Panc1 (cell line): ENCODE measurements at places on chromosomes 4 and X. TPM values are rescaled to one million over a fixed set of nuclear protein-coding genes. Genes with fewer than 3 reads are reported as not detected.

The EREG gene
- 2.1 TPM for total RNA-seq

DNA sequence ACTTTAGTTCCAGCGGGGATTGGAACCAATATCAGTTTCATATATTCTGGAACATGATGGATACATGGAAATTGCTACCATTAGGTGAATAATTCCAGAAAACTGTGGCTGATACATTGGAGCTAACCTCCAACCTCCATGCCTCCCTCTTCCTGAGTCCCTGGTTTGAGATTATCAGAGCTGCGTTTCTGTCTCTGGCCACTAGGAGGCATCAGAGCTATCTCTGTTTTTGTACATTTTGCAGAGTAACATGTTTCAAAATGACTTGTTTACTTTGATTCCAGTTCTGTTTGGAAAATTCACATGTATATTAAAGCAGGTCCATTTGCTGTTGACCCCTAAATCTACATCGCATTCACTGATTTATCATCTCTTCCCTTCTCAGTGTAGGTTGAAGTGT is 2.4 kb upstream of the RAB40AL start:
- peak; percentile 33 for DNase-seq

DNA sequence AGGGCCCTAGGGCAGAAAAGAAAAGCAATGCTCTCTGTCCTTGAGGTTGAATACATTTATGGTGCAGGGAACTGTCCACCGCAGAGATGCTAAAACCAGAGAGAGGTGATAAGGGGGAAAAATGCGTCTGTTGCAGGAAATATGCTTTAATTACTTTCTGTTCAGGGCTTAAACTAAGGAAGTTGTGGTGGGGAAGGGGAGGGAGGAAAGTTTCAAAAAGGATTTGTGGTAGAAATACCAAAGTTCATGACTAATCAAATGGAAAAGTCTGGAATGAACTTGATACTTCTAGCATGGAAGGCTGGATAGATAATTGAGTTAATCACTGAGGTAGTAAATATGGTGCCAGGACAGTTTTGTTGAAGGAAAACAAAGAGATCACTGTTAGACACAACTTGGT is 99.0 kb downstream of the ASB9 start:
- DNase-seq: no peak

The AGTR2 gene
- total RNA-seq: 0.05 TPM

DNA sequence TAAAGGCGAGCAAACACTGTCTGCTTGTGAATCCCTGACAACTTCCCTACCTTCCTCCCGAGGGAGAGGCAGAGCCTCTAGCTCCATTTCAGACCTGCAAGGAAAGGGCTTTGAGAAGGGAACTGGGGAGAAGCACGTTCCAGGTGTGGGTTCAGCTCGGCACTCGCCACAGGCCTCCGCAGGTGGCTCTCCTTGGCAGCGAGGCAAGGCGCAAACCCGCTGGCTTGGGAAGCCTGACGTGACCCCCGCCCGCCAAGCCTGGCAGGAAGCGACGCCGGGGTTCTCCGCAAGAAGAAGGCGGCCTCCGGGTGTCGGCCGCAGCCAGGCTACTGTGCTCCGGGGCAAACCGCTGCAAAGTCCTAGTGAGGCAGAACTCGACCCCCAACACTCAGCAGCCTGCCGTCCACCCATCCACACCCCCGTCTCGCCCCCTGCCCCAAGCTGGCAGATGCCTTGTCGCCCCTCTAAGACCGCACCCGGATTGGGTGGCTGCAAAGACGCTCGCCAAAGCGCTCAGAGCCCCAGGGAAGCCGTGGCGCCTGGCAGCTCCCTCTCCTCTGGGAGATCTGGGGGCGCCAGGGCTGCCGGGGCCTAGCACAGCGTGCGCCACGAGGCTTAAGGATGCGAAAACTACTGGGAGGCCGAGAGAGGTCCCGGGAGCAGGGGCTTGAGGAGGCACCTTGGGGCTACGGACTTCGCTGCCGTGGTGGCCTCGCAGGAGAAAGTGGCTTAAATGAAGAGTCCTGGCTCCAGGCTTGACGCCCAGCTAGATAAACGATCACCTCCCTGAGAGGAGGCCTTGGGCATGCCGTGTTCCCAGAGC is 21.8 kb downstream of the NKX3-2 start:
- no peak for DNase-seq

- DNase-seq: no peak
Measured at GRCh38 chrX:7242613-7243012, 94.7 kb upstream of the PUDP start.

- no peak for DNase-seq
Measured at GRCh38 chr4:8510191-8510590, 69.6 kb downstream of the TRMT44 start.

DNA sequence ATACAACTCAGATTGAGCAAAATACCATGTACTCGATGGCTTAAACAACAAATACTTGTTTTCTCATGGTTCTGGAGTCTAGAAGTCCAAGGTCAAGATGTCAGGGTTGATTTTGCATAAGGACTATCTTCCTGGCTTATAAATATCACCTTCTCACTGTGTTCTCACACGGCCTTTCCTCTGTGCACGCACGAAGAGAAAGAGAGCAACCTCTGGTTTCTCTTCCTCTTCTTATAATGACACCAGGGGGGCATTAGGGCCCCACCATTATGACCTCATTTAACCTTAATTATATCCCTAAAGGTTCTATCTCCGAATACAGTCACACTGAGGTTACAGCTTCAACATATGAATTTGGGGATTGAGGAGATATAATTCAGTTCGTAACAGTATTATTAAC is 504.0 kb downstream of the MAGEE1 start:
- no peak for DNase-seq

DNA sequence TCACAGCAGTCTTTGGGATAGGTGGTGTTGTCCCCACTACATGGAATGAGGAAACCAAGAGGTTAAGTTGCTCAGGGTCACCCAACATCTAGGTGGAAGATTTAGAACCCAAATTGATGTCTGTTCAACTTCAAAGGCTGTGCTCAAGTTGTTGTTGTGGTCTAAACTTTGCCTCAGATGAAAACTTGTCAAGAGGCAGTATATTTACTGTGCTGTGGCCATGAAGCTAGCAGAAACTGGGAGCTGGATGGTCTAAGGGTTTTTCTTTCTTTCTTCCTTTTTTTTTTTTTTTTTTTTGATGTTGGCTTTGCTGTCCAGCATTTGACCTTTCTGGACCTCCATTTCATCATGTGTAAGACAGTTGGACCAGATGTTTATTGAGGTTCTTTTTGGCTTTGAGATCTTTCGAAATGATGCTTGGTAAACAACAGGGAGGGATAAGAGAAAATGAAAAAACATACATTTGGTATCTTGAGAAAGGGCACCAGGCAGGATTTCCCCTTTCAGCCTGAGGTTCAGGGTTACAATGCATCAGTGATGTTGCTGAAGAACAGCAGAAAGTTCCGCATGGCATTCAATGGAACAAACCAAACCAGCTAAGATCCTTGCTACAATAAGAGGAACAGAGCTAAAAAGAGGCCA is 166.2 kb upstream of the RPS6KA3 start:
- DNase-seq: no peak

The DCX gene
- 0.13 TPM for total RNA-seq

DNA sequence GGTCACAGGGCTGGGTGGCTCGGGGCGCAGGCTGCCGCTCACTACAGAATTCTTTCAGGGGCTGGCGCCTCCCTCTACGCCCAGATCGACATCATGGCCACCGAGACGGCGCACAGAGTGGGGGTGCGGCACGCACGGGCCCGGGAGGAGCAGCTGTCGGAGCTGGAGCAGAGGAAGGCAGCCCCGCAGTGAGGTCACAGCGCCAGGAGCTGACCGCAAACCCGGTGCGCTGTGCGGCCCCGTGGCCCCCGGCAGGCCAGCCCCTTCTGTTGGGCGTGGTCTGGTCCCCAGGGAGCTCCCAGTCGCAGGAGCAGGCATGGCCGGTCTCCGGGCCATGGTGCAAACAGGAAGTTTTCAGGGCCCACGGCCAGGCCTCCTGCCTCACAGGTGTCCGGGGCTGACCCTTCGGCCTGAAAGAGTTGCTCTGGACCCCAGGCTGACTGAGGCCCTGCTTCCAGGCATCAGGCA is 31.6 kb downstream of the LRPAP1 start:
- DNase-seq: no peak

- DNase-seq: no peak
Measured at GRCh38 chr4:95957054-95957453, 117.2 kb downstream of the PDHA2 start.

DNA sequence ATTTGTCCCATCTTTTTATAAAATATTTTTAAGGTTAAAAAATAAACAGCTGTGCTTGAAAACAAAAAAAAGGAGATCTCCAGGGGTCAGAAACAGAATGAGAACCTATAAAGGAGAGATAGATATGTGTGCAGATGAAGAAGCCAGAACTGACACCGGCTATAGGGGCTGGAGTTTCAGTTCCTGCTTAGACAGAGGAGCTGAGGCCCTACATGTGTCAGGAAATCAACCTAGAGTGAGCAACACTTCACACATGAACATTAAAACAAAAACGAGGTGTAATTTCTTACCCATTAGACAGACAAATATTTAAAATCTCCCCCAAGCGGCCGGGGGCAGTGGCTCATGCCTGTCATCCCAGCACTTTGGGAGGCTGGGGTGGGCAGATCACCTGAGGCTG is 17.8 kb upstream of the HUWE1 start:
- no peak for DNase-seq

The PAGE2 gene
- not detected for total RNA-seq

GRCh38 chrX:130715299-130715698 is 187.7 kb downstream of the ENOX2 start:
- no peak for DNase-seq

The SH3BP2 gene
- total RNA-seq: 93.4 TPM

The CXCL9 gene
- not detected for total RNA-seq
